Lower leg skin (tissue), 4 donors: ENCODE measurements at places on chromosomes 6 and 20. TPM values are rescaled to one million over a fixed set of nuclear protein-coding genes. Genes with fewer than 3 reads are reported as not detected.

GRCh38 chr6:145093226-145093625 lies 642.1 kb downstream of the EPM2A start:
- no peak for DNase-seq

GRCh38 chr6:158185729-158186456 lies 17.7 kb downstream of the GTF2H5 start:
- no peak for DNase-seq

DNA sequence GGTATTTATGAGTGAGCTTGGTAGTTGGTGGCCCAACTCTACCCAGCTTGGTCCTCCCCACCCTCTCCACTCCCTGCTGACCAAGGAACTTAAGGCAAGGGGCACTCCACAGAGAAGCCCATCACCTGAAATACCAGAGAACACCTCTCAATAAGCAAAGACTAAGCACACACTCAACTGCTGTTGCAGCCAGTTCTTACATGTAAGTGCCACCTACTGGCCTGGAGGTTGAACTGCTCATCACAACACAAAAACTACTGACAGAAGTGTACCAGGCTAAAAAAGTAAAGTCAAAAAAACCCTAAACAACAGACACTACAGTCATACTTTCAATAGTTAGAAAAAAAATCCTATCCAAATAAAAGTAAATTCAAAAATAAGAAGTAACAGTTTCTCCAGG lies 146.2 kb downstream of the FAM83B start:
- no peak for DNase-seq

MGME1 gene
- total RNA-seq = 21.9 TPM
